Mesenteric fat pad (tissue), 1 donor: ENCODE measurements at places on chromosomes 3 and 15.
A peak's percentile ranks its signal among the peaks of the same experiment; 100 is the strongest.

GRCh38 chr15:43872416-43873020 is 45.7 kb downstream of the WDR76 start:
- DNase-seq: no peak

DNA sequence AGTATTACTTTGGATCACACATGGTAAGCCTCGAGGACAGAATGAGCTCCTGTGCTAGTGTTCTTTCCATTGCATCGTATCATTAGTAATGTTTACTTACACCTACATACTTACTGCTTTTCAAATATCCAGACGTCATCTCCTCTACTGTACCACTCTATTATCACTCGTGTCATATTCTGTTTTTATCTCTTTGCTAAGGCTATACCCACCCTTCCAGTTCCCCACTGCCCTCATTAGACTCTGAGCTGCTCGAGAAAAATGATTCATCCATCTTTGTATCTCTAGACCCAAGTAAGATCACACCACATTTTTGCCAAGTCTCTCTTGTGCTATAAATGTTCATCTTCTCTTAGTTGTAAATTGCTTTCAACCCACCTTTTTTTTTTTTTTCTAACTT is 245.7 kb downstream of the TIGIT start:
- DNase-seq: no peak

DNA sequence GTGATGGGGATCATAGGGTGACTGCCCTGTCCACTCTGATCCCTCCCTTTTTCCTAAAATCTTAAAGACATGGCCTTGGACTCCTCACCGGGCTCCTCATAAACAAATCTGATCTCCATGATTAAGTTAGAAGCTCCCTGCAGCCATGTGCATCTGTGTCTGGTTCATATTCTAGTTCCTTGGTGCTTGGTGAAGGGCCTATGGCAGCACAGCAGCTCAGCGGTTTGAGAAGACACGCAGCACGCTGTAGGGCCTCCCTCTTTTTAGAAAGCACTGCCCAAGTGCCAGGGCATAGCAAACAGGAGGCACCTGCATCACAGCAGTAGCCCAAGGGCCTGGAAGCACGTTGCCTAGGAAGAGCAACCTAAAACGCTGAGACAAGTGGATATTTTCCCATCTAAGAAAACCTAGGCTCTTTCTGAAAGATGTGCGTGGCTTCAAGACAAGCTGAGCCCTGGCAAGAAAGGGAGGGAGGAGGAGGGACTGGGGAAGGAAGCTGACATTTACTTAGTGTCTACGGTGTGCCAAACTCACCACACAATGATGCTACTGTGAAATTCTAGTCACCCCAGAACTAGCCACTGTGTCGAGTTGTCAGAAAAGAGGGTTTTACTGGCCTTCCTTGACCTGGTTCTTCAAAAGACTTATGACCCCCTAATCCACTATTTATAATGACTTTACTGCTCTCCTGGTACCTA is 14.9 kb upstream of the ULK3 start:
- no peak for DNase-seq

DNA sequence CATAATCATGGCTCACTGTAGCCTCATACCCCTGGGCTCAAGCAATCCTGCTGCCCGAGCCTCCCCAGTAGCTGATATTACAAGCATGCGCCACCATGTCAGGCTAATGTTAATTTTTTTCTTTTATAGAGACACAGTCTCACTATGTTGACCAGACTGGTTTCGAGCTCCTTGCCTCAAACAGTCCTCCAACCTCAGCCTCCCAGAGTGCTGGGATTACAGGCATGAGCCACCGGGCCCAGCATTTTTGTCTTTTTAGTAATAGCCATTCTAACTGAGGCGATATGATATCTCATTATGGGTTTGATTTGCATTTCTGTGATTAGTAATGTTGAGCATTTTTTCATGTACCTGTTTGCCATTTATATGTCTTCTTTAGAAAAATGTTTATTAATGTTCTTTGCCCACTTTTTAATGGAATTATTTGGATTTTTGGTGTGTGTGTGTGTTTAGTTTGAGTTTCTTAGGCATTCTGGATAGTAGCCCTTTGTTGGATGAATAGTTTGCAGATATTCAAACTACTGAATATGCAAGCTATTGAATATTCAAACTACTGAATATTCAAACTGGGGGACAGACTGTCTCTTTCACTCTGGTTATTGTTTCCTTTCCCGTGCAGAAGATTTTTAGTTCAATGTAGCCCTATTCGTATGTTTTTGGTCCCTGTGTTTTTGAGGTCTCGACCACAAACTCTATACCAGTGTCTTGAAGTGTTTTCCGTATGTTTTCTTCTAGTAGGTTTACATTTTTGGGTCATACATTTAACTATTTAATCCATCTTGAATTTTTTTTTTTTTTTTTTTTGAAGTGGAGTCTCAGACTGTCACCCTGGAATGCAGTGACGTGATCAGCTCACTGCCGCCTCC is 39.2 kb downstream of the CCDC66 start:
- no peak for DNase-seq

DNA sequence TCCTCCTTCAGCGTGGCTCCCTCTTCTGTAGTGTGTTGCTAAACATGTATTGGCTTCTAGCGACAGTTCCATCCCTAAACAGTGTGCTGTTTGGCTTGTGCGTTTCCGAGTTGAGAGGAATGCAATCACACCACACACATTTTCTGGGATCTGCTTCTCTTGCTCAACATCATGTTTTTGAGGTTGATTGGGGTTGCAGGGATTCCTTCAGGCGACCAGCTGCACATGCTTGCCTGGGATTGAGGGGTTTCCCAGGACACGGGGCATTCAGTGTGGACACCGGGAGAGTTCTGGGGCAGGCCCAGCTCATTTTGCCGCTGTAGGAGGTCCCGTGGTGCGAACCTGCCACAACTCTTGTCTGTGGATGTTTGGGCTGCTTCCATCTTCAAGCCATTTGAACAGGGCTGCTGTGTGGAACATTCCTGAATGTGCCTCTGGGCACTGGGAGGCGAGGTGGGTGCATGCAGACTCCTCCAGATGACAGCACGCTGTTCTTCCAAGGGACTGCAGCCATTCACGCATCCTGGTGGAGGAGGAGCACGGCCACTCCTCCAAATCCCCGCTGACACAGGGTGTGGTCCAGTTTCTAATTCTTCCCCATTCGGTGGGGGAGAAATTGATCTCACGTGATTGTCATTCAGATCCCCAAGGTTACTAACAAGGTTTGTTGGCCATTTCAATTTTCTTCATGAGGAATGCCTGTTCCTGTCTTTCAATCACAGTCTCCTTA is 82.8 kb downstream of the PLXNA1 start:
- no peak for DNase-seq

- no peak for DNase-seq
Measured at GRCh38 chr3:23395115-23395514, 192.0 kb downstream of the UBE2E2 start.

DNA sequence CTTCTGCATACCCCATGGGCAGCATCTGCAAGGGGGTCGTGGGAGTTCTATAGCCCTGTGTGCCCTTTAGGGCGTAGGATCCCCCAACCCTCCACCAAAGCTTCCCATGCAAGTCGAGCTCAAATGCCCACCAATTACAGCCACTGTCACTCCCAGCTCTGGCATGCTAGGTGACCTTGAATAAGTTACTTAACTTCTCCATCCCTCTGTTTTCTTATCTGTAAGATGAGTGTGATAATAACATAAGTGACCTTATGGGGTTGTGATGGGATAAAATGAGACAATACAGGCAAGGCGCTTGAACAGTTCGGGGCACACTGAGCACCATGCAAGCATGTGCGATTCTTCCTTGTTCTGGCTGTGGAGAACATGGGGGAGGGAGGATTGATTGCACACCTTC is 74.8 kb upstream of the POMGNT2 start:
- DNase-seq: no peak

DNA sequence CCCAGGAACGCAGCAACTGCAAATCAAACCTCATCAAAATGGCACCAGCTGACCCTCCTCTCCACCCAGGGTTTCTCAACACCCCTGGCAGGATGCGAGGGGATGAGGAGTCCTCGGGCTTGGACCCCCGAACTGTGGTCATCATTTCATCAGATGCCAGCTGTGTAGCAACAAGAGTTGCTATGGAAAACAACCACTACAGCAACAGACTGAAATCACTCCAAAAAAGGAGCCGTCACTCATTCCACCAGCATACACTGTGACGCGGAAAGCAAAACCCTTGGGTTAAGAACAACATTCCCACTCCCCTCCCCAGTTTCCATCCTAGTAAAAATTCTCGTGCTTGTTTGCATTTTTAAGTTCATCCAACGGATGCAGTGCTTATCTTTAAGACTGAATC is 40.1 kb downstream of the VGLL4 start:
- DNase-seq: no peak

GRCh38 chr3:151856118-151856517 is 17.3 kb upstream of the SUCNR1 start:
- no peak for DNase-seq

GRCh38 chr3:123283074-123283473 is 81.3 kb downstream of the SEC22A start:
- peak; percentile 62 for DNase-seq

- no peak for DNase-seq
Measured at GRCh38 chr15:96176831-96177230, 153.7 kb upstream of the NR2F2 start.

- DNase-seq: no peak
Measured at GRCh38 chr15:72783004-72783639, 436 bp downstream of the ADPGK start.

GRCh38 chr3:26438981-26439884 is 183.3 kb upstream of the LRRC3B start:
- DNase-seq: no peak

DNA sequence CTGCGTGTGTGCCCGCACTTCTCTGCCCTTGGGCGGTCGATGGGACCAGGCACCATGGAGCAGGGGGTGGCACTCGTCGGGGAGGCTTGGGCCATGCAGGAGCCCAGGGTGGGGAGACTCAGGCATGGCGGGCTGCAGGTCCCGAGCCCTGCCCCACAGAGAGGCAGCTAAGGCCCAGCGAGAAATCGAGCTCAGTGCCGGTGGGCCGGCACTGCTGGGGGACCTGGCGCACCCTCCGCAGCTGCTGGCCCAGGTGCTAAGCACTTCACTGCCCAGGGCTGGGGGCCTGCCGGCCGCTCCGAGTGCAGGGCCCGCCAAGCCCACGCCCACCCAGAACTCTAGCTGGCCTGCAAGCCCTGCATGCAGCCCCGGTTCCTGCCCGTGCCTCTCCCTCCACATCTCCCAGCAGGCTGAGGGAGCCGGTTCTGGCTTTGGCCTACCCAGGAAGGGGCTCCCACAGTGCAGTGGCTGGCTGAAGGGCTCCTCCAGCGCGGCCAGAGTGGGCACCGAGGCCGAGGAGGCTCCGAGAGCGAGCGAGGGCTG is 553 bp upstream of the RTP4 start:
- no peak for DNase-seq

DNA sequence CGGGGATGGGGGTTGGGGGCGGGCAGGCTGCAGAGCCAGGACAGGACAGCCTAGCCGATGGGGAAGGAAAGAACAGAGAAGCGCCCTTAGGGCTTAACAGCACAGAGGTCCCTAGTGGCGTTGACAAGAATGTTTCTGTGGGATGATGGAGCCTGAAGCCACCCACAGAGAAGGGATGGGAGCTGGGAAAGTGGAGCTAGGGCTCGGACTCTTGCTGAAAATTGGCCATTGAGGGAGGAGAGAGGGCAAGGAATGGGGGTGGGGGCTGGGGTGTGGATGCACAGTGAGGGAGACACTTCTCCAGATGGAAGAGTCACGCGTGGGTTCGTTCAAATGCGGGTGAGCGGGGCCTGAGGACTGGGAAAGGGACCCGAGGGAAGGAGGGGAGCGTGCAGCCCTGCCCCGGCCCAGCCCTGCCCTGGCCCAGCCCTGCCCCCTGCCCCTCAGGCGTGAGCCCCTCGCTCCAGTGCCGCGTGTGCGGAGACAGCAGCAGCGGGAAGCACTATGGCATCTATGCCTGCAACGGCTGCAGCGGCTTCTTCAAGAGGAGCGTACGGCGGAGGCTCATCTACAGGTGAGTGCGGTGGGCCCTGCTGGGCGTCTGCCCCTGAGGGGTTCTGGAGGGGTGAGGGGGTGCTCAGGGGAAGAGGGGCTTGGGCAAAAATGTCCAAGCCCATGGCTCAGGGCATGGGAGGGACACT is 832 bp downstream of the NR2E3 start:
- no peak for DNase-seq

DNA sequence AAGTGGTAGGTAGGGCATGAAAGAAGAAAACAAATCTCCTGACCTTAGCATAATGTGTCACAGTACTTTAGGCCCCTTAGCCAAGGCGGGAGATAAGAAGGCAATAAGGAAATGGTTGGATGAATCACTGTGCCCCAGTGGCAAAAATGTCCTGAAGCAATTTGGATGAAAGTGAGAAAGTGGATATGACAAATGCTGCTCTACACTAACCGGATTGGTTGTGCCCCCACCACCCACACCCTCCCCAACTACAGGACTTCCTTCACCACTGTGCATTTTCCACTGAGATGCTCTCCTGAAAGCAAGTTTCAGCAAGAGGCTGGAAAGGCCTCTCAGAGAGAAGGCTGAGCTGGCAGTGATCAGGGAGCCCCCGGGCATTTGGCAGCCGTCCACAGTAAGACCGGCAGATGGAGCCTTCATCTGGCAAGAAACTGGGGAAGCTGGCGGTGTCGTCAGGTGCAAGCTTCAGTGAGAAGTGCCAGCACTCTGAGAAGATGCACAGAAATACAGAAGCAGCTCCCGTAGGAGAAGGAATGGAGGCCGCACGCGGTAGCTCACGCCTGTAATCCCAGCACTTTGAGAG is 63.8 kb downstream of the ATP1B3 start:
- no peak for DNase-seq

GRCh38 chr3:179133575-179133974 is 14.6 kb upstream of the PIK3CA start:
- DNase-seq: no peak

DNA sequence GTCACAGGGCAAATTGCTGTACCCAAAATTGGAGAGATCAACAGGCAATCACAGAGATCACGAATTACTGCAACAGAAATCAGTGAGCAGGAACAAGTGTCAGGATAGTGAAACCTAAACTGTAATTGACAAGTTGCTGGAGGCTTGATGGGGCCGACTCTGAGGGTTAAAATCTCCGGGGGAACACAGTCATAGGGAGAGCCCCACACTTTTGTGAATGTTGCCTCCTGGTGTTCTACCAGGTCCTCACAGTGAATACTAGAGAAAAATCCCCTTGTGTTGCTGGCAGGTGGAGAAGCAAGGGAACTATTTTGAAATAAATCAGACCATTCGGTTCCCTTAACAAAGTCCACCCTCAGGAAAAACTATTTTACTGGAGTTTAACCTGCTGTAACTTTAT is 697.5 kb upstream of the CBLB start:
- DNase-seq: no peak

GRCh38 chr3:195284842-195285241 is 13.9 kb upstream of the XXYLT1 start:
- DNase-seq: no peak
